ENCODE measurements at places on chromosomes 13 and 19. TPM values are rescaled to one million over a fixed set of nuclear protein-coding genes. Genes with fewer than 3 reads are reported as not detected.

Gene CDX2
- total RNA-seq, result not detected

Gene TMEM190
- not detected for total RNA-seq

Gene CERS1
- not detected for total RNA-seq

- H3K27me3 ChIP-seq, result no peaks in the 10 kb centered on the region
- no peaks in the 10 kb centered on the region for H3K36me3 ChIP-seq
- no peak overlapping the region for H3K4me3 ChIP-seq
- no peaks in the 10 kb centered on the region for H3K4me1 ChIP-seq
- no peak overlapping the region for H3K27ac ChIP-seq
Observed at GRCh38 chr19:28840891-28841290, 372.1 kb downstream of the UQCRFS1 start.

DNA sequence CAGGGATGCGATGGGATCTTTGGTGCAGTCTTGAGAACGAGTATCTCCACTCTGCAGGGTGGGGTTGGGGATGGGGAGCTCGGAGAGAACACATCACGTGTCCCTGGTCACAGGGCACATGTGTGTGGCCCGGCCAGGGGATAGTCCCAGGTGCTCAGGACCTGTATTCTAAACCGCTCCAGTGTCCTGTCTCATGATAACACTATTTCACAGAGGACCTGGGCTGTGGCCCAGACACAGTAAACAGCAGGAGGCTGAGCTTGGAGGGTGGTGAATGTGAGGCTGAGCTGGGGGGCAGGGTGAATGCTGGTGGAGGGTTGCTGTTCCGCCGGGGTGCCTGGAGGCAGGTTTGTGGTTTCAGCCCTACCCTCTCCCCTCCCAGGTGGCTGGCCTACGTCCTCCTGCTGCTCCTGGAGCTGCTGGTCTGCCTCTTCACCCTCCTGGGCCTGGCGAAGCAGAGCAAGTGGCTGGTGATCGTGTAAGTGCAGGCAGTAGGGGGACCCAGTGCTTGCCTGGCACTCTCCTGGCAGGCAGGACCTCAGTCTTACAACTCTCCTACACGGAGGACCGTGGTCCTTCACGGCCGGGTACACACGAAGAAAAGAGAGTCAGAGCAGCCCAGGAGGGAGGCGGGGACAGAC lies 11.1 kb downstream of the TTYH1 start:
- no peak overlapping the region for H3K27ac ChIP-seq
- H3K27me3 ChIP-seq, result peaks cover 10% of the 10 kb centered on the region
- no peaks in the 10 kb centered on the region for H3K36me3 ChIP-seq
- H3K4me3 ChIP-seq, result no peak overlapping the region
- no peak for DNase-seq
- H3K4me1 ChIP-seq, result peaks cover 2% of the 10 kb centered on the region

GRCh38 chr19:17020823-17021222 lies 5.8 kb downstream of the CPAMD8 start:
- H3K4me1 ChIP-seq, result no peaks in the 10 kb centered on the region
- no peaks in the 10 kb centered on the region for H3K36me3 ChIP-seq
- no peak overlapping the region for H3K27ac ChIP-seq
- H3K4me3 ChIP-seq, result no peak overlapping the region
- no peak for DNase-seq

GRCh38 chr19:40933025-40933424 lies 51.0 kb upstream of the CYP2A7 start:
- H3K4me3 ChIP-seq, result no peak overlapping the region
- H3K27me3 ChIP-seq, result peaks cover 19% of the 10 kb centered on the region
- no peak overlapping the region for H3K27ac ChIP-seq
- no peaks in the 10 kb centered on the region for H3K36me3 ChIP-seq

GRCh38 chr13:63944911-63945310 lies 2529.3 kb upstream of the PCDH20 start:
- H3K36me3 ChIP-seq, result no peaks in the 10 kb centered on the region
- no peaks in the 10 kb centered on the region for H3K4me1 ChIP-seq
- no peak overlapping the region for H3K27ac ChIP-seq
- H3K27me3 ChIP-seq, result no peaks in the 10 kb centered on the region

All from activated CD8-positive, alpha-beta T cell treated with anti-CD3 and anti-CD28 coated beads, Interleukin-2, amount 10 ng/mL, durations not matched to agents 7 days and 5 days (primary cell).